ENCODE measurements at places on chromosomes 12 and 14.

DNA sequence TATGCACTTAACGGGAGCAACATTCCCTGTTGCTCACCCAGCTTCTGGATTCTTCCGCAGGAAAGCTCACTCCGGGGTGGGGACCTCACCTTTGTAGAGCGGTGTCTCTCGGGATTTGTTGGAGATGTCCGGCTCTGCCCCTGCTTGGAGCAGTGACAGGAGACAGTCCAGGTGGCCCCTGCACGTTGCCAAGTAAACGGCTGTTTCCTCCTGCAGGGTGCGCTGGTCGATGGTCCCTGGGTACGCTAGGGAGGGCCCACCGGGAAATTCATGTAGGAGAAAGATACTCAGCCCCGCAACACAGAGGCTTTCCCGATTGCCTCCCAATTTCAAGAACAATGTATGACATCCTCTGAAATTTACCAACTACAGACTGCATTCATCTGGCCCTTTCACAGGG, 23.1 kb downstream of the ASB2 start:
- no peak for DNase-seq

GRCh38 chr12:98983647-98984046, 338.6 kb downstream of the APAF1 start:
- no peak for DNase-seq

- DNase-seq, result no peak
Measured at GRCh38 chr12:114666746-114667668, 17.0 kb downstream of the TBX3 start.

DNA sequence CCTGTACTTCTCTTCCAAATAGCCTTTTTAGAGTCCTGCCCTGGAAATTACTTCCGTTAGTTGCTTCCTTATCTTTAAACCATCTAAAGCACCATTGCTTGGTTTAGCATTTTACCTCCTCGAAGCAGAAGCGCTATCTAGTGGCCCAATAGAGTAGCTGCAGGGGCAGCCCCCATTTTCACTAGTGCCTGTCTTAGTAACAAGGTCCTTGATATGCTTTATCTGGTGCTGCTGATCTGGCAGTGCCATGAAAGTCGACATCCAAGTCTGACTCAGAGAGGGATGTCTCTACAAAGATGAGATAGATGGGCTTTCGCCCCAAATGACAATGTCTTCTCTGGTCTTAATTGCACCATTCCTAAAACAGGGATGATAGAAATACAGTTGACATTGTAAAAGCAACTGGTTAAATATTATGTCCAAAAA, 25.0 kb upstream of the CIT start:
- DNase-seq, result peak; percentile 31

DNA sequence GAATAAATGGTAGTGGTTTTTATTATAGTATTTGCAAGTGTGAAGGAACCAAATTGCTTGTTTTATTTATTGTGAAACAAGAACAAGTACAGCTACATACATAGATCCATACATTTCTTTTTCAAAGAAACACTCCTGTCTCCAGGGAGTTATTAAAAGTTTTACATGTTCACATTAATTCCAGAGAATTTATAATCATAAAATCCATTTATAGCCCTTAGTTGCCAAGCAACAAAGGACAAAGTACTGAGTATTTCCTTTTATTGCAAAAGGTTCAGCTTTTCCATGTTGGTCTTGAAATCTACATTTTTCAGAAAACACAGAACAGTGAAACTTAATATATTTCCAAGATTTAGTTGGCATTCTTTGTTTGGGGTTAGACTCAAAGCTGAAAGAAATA, 9.5 kb downstream of the MYRFL start:
- DNase-seq, result no peak
